Stimulated activated CD4-positive, alpha-beta T cell treated with anti-CD3 and anti-CD28 coated beads, Interleukin-1b, Interleukin-23, amount 100 ng/mL, for 24 hours (primary cell): ENCODE measurements at places on chromosomes 7 and 10.

GRCh38 chr10:77510695-77511094, 126.9 kb downstream of the KCNMA1 start:
- no peak for DNase-seq

- DNase-seq, result no peak
These were observed 33.0 kb downstream of the UCMA start for GRCh38 chr10:13201132-13201531.

DNA sequence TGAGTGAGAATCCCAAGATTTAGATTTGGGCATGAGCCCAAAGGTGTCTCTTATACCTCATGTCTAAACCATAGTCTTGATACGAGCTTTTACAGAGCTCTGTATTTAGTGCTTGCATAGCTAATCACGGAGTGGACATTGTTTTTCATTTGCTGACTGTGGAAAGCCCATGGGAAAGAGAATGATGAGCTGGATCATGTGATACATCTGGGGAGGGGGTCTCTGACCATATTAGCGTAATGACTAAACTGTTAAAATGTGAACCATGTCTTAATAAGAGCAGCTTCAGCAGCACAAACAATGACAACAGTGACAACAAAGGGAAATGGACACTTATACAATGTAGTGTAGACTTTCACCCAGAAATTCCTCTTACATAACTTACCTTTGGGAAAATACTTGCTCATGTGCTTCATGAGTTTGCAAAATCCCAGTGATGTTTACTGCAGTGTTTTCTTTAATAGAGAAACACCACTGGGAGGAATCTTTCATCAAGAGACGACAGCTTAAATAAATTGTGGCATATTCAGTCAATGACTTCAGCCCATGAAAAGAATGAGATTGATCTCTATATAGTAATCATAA, 44.0 kb upstream of the ITGB1 start:
- DNase-seq, result no peak

DNA sequence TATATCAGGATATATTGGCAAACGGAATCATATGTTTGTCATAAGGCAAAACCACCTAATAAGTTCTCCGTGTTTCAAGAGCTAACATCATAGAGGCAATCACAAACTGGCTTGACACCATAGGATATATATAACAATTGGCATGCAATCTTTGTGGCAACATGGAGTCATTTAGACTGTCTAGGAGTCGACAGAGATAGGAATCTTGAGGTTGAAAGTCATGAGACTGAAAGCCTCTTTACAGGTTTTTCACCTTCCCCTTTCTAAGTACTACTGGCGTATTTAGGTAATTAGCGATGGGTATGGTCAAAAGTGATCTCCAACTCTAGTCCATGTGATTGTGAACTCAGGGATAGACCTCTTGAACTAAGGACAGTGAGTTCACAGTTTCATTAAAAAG, 63.7 kb downstream of the THSD7A start:
- DNase-seq, result no peak

GRCh38 chr7:1587738-1588137, 17.9 kb upstream of the PSMG3 start:
- DNase-seq, result no peak

GRCh38 chr10:33154590-33154989, 179.9 kb downstream of the NRP1 start:
- no peak for DNase-seq

DNA sequence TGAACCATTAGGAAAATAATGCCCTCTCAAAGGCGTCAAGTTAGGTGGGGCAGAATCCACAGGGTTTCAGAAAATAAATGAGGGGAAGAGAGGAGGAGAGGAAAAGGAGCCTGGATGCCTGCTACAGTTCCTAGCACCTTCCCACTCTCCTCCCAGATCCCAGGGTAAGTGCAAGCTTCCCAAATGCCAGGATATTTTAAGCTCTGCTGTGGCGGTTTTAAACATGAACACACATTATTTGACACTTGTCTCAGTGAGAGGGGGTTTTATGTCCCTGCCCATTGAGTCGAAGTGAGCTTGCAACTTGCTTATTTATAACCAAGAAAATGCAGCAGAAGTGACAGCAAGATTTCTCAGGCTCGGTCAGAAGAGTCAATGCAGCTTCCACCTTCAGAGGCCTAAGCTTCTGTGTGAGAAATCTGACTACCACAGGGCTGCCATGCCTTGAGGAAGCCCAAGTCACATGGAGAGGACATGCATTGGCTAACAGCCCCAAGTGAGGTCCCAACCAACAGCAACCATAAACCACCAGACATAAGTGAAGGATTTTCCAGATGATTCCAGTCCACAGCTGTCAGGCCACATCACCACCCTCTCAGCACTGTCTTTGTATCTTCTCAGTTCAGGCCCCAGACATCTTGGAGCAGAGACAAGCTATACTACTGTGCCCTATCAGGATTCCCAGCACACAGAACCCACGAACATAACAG, 17.9 kb upstream of the BMPER start:
- DNase-seq, result no peak

- DNase-seq, result no peak
These were observed 21.0 kb upstream of the ASB15 start for GRCh38 chr7:123580406-123581161.

DNA sequence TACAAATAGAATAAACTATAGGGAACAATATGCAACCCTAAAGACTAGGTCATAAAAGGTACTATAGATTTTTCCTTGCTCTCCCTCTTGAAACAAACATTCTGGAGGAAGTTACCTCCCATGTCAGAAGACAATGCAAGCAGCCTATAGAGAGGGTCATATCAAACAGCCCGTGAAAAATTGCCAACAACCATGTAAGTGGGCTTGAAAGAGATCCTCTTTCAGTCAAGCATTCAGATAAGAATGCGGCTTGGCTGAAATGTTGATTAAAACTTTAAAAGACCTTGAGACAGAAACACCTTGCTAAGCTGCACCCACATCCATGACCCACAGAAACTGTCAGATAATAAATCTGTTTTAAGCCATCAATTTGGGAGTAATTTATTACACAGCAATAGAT, 526.6 kb upstream of the GHITM start:
- no peak for DNase-seq

GRCh38 chr10:43938810-43939209, 290.1 kb upstream of the ZNF32 start:
- no peak for DNase-seq

- peak; percentile 20 for DNase-seq
These were observed 104.0 kb downstream of the SLIT1 start for GRCh38 chr10:97081621-97082235.

- no peak for DNase-seq
These were observed 1104.2 kb upstream of the LRRN3 start for GRCh38 chr7:109986701-109987100.

DNA sequence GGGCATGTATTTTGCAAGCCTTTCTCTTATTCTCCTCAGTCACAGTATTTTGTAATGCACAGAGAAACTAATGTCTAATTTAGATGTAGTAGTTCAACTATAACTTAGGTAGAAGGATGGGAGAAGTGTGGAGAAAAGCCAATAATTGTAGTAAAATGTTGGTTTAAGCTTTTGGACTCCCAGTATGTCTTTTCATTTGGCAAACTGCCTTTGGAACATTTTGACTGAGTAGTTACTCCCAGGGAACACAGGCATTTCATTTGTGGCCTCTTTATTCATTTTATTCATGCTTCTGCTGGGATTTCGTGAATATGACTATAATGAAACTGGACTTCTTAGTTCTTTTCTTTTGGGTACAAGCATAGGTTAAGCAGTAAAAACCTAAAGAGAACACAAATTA, 79.0 kb downstream of the EXOC4 start:
- no peak for DNase-seq

DNA sequence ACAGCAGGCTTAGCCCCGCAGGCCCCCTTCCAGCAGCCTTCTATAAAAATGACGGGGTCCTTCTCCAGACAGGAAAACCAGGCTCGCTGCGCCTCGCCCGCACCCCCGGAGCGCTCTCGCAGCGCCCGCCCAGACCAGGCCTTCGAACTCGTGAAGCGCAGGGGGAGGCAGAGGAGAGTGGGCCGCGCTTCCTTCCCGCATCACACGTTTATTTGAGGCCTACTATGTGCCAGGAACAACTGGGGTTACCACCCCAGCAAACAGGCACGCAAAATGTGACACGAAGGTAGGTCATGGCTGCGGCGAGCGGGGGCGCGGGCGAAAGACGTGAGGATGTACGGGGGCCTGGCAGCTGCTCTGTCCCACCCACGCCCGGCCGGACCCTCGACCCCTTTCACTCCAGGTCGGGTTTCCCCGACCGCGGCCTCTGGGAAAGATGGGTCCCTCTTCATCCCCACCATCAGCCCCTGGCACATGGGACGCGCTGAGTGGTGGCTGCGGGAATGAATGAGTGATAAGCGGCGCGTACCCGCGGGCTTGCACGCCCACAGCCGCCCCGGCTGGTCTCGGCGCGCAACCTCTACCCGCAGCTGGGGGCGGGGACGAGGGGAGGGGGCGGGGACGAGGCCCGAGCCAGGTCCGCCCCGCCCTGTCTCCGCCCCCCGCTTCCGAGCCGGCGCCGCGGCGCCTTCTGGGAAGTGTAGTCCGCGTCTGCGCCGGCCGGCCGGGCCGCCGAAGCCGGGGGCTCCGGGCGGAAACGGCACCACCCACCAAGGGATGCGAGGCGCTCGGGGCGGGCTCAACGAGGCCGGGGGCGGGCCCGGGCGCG, 59.1 kb downstream of the ZNF467 start:
- DNase-seq, result peak; percentile 92

GRCh38 chr7:445020-445419, 74.6 kb downstream of the PDGFA start:
- no peak for DNase-seq

DNA sequence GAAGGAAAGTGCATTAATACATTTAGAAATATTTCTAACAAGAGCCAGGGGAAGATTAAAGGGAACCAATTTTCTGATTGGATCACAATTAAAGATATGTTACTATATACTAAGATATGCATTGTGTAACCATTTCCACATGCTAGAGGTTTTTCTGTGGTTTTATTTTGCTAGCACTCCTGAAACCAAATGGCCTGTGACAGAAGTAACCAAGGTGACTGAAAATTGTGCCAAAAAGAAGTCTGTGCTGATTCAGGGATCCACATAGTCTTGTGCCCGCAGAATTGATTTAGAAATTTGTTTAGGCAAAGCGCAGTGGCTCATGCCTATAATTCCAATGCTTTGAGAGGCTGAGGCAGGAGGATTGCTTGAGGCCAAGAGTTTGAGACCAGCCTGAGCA, 1.8 kb downstream of the CC2D2B start:
- no peak for DNase-seq

- DNase-seq, result no peak
These were observed 102.8 kb downstream of the POLL start for GRCh38 chr10:101485207-101485606.

GRCh38 chr10:124132876-124133275, 39.5 kb upstream of the CHST15 start:
- DNase-seq, result no peak

DNA sequence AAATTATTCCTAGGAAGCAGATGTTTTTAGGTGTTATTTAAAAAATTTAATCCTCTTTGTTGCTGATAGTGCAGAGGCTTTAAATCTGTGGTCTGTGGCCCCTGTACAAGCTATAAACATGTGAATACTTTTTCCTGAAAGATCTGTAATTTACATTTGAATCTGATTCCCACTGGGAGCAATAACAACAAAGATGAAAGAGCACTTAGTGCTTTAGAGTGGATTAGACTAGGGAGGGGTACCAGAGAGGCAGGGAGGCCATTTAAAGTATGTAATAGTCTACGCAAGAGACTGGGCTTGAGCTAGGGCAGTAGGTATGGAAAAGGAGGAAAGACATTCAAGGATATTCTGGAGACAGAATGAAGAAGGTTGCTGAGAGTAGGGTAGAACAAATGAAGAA, 19.1 kb downstream of the BTRC start:
- no peak for DNase-seq

GRCh38 chr7:130595986-130596385, 72.6 kb downstream of the COPG2 start:
- no peak for DNase-seq

- no peak for DNase-seq
These were observed 35.9 kb downstream of the CCDC3 start for GRCh38 chr10:12965571-12965970.

GRCh38 chr7:116551692-116552091, 26.9 kb downstream of the CAV1 start:
- DNase-seq, result no peak

- DNase-seq, result no peak
These were observed 82.3 kb downstream of the HTR7 start for GRCh38 chr10:90775351-90776028.

- no peak for DNase-seq
These were observed 107.3 kb upstream of the PDCD4 start for GRCh38 chr10:110764378-110764777.

DNA sequence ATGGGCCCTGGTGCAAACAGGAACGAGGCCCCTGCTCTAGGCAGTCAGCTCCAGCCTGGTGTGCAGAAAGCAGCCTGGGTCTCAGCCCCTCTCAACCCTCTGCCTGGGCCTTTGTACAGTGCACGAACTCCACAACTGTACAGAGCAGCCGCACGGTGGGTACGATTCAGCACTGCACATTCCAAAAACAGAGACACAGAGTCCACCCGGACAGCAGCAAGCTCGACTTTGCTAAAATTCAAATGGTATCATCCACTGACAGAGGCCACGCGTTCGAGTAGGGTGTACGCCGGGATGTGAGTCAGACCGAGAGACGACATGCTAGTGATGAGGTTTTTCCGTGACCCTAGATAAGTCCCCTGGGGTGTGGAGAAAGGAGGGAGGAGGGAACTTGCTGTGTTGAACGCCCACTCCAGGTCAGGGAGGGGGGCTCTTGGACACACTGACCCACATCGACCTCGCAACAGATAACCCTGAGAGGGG, 65.6 kb upstream of the PDGFA start:
- no peak for DNase-seq

DNA sequence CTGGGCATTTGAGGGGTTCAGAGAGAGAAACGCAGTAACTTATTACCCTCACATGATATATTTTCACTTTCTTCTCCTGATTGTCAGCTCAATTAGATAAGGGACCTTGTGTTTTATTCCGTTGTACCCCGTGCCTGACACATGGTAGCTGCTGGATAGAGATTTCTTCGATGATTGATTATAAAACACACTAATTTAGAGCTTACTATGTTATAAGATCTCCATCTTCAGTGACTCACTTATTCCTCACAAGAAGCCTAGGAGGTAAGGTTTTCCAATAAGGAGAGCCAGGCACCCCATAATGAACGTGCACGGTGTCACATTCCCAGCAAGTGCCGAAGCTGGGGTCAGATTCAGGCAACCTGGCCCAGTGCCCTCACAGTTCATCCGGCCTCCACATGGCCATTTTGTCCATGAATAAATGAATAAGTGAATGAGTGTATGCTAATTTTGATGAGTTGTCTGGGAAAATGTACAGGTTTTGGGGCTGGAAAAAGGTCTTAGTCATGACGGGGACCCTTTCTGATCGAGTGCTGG, 138.1 kb upstream of the CDCA7L start:
- DNase-seq, result no peak

- no peak for DNase-seq
These were observed 360.0 kb upstream of the IGFBP3 start for GRCh38 chr7:46281071-46281470.
